ENCODE measurements at places on chromosomes 5 and 9.

DNA sequence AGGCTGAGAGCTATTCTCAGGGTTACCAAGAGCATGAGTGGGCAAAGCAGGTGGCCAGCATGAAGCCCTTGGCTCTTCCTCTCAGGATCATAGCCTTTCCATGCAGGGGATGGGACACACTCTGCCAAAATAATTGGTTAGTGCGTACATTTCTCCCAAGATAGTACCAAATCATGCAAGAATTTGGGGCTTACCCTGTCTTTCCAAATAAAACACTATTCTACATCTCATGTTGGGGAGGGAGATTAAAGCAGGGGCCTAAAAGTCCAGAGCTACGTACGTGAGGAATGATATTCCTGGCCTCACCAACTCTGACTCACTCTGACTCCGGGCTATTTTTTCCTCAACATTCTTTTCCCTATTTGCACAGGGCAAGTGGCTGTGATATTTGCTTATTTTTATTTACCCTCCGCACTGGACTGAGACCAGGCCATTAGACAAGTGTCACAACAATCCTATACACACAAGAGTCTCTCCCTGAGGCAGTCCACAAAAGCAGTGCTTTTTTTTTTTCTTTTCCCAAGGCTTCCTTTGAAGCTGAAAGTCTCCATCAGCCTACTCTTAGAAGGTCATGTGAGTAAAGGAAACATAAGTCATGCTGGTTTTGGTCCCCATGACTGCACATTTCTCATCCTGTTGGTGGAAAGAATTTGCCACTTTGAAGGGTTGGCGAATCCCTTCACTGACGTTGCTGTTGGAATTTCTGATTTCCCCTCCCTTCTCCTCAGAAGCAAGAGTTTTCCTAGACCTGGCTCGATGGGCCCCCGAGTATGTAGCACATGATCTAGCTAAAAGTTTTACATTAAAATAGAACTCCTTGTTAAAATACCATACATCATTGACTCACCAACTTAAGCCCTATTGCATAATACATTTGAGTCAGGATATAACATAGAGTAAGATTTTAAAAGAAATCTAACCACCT lies 40.0 kb downstream of the TMEM252 start:
- no peak for DNase-seq

- DNase-seq: no peak
Measured at GRCh38 chr9:84897362-84898094, 228.0 kb downstream of the NTRK2 start.

DNA sequence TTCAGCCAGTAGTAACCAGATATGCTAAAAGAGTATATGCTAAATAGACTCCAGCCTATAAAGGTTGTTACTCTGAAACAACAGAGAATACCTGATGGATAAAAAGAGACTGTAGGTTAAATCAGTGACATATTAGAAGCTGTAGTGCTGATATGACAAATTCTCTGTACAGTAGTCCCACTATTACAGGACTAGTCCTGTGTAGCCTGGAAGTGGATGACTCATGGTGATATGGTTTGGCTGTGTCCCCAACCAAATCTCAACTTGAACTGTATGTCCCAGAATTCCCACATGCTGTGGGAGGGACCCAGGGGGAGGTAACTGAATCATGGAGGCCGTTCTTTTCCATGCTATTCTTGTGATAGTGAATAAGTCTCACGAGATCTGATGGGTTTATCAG lies 276.2 kb upstream of the POU5F2 start:
- no peak for DNase-seq

DNA sequence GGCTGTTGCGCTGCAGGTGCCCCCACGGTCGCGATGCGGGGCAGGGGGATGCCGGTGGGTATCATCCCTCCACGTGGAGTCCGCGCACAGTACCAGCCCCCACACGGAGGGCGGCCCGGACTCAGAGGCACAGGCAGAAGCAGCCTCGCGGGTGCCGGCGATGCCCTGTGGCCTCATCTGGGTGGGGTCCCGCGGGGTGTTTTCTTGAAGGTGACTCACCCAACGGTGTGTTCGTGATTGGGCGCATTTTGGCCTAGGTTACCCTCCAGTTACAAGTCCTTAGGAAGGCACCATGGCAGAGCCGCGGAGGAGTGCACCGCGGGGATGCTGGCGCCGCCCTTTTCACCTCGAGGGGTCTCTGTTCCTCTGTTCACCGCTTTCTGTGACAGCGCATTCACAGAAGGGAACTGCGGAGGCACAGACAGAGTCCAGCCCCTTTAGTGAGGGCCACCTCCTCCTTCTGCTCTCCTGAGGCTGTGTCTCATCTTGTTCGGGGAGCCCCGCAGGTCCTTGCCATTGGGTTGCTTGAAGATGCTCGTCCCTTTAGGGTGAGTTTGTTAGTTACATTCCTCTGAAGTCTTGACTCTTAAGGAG lies 21.6 kb upstream of the EXOC3 start:
- no peak for DNase-seq

DNA sequence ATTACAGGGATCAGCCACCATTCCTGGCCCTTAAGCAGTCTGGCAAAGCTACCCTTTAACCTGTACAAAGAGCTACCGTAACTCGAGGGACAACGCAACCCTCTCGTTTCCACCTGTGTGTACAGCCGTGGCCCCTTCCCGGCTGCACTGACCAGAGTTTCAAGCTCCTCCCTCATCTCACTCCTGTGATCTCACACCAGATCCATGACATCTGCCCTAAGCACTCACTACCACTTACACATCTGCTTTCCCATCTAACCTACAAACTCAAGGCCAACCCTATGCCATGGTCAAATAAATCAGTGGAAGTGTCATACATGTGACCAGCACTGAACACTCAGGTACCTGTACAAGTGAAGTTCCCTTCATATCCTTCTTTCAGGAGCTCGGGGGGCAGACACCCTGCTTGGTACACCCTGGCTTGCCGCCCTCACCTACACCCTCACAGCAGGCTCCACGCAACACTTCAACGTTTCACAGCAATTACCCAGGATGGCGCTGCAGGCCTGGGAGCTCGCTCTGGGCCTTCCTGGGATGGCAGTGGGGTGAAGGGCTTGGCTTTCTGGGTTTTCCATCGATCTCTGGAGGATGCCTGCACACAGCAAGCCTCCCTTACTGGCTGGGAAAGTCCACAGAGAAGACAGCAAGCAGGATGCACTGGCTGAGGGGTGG lies 61.7 kb downstream of the PRRT1B start:
- no peak for DNase-seq

DNA sequence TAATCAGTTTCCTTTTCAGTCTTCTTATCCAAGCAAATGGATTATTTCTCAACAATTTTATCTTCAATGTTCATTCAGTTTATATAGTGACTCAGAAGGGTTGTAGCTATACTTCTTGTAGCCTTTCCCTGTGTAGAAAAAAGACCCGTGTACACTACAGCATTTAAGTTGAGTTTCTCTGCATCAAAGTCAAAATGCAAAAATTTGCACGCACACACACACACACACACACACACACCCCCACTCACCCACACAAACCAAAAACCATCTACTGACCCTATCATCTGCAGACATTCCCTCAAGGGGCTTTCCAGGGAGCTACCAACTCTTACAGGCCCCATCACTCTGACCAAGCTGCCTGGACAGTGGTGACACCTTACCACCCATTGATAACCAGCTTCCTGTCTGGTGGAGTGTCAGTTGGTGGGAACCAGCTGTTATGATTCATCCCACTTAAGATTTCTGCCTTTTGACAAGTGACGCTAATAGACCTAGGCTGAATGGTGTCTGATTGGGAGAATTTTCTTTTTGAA lies 12.2 kb upstream of the ELL2 start:
- DNase-seq: no peak

DNA sequence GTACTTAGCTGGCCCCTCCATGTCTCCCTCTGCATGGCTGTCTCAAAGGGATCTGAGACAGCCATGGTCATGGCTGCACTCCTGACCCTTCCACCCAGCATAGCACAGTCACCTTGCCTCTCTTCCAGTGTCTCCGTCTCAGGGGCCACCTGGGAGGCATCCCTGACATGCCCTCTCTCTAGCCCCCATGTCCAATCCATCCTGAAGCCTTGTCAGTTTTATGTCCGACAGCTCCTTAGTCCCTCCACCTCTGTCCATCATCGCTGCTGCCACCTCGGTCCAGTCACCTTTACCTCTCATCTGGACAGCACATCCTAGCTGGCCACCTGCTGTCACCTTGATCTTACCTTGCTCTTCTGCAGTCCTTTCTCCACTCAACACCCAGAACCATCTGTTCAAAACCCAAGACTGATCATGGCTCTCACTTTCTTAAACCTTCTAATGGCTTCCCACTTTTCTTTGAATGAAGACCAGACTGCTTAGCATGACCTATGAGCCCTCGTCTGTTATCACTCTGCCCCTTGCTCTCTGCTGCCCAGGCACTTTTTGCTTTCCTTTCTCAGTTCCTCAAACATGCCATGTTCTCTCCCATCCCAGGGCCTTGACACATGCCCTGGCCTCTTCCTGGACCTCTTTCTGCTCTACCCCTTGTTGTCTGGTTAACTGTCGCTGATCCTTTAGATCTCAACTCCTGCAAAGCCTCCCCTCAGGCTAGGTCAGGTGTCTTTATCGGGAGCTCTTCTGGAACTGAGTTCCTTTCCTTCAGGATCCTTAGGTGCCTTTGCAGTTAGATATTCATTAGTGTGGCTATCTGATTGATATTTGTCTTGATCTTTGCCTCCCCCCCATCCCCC lies 181.8 kb upstream of the PITX1 start:
- DNase-seq: no peak

- peak; percentile 69 for DNase-seq
Measured at GRCh38 chr9:95460518-95461164, 56.1 kb downstream of the PTCH1 start.

DNA sequence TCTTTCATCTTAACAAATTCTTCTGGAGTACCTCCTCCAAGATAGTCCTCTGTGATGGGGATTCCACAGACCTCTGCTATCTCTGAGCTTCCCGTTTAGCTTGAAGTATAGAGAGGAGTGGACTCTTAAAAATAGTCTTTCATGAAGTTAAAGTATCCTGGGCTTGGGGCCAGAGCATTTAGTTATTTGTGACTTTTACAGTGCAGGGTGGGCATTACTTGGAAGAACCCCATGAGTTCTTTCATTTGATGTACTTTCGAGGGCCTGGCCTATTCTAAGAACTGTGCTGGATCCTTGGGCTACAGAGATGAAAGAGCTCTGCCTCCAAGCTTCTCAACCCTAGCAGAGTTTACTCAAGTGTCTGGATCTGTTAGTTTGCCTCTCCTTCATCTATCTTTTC lies 131.5 kb downstream of the ZSWIM6 start:
- no peak for DNase-seq

- DNase-seq: no peak
Measured at GRCh38 chr9:97560154-97560553, 58.7 kb downstream of the TMOD1 start.

DNA sequence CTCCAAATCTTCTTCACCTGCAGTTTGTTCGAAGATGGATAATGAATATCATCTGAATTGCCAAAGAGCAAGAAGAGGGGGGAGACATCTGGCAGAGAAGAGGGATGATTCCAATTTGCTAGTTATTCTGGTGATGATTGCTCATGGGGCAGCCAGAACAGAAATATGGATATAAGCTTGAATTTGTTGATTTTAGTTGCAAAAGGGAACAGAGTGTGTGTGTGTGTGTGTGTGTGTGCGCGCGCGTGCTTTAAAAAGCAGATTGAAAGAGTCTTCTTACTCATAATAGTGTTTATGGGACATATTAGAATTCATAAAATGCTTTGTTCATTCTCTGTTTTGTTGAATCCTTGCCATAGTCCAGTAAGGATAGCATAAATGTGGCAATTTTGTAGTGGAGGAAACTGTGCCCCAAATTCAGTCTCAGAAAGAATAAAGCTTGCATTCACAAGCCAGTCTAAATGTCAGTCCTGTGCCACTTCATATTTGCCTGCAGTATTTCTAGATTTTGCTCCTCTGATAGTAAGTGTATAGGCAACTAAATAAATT lies 436.3 kb upstream of the KLF4 start:
- DNase-seq: no peak

DNA sequence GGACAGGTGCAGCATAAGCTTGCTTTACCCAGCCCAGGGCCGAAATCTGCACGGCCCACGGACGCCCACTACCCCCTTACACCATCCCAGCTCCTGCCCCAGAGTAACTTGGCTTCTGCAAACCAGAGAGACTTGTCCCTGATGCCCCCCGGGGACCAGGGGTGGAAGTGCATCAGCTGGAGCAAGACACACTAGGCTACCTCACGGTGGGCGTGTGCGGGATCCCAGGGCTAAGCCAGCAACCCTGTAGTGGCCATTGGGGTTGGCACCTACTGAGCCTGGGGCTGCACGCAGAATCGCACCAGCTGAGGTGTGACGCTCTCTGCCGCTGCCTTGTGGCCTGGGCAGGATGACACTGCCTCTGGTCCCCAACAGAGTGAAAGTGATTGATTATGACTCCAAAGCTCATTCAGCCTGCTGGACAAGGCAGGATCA lies 6.1 kb upstream of the ZNF79 start:
- DNase-seq: peak; percentile 53

GRCh38 chr9:83062651-83063527 lies at the start of gene RASEF:
TSS of gene RASEF (minus strand) at chr9:83063142. CDS start at chr9:83062867, 275 bp downstream.
- peak; percentile 86 for DNase-seq

- DNase-seq: no peak
Measured at GRCh38 chr9:16126042-16126441, 573.2 kb downstream of the CCDC171 start.

GRCh38 chr5:67989456-67989855 lies 226.1 kb upstream of the PIK3R1 start:
- no peak for DNase-seq

DNA sequence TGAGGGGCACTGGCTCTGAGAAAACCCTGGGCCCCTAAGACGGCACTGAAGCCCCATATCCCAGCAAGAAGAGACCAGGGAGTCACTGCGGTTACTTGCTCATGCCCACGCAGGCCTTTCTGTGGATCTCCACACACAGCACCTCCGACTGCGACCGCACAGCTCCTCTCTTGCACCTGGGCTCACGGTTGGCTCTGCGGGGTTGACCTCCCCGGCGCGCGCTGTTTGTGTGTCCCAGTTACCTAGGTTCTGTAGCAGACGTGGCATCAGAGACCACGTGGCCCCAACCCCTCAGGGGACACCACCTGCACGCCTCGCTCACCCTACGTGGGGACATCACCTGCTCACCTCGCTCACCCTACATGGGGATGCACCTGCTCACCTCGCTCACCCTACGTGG lies 12.7 kb downstream of the LPCAT1 start:
- DNase-seq: no peak

GRCh38 chr5:172499287-172499686 lies 45.0 kb upstream of the SH3PXD2B start:
- DNase-seq: no peak

GRCh38 chr9:105445203-105445881 lies 2.5 kb upstream of the FSD1L start:
- DNase-seq: no peak
